ENCODE measurements at places on chromosomes 6 and 20.
A peak's percentile ranks its signal among the peaks of the same experiment; 100 is the strongest.

DNA sequence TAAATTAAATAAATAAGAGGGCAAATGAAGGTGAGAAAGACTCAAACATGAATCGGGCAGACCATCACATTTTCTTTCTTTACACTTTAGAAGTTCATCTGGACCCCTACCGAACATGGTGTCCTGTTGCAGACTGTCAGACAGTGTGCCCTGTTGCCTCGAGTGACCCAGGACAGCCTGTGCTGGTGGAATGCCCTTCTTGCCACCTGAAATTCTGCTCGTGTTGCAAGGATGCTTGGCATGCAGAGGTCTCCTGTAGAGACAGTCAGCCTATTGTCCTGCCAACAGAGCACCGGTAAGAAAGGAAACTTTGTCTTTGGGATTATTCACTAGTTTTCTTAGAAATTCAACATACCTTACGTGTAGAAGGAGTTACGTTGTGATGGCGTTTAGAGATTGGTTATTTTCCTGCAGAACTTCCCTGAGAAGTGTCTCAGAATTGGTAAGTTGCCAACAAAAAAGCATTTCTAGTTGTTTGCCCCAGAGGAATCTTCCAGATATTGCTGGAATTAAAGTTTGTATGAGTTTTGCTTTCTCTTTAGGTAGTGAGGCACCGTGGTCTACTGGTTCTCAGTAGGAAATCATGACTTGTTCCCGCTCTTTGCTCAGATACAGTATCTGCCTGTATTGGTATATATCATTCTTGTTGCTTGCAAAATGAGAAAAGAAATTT, 70.1 kb downstream of the RNF144B start:
- DNase-seq, result no peak

GRCh38 chr6:34745277-34746103, 11.8 kb upstream of the SNRPC start:
- no peak for DNase-seq

DNA sequence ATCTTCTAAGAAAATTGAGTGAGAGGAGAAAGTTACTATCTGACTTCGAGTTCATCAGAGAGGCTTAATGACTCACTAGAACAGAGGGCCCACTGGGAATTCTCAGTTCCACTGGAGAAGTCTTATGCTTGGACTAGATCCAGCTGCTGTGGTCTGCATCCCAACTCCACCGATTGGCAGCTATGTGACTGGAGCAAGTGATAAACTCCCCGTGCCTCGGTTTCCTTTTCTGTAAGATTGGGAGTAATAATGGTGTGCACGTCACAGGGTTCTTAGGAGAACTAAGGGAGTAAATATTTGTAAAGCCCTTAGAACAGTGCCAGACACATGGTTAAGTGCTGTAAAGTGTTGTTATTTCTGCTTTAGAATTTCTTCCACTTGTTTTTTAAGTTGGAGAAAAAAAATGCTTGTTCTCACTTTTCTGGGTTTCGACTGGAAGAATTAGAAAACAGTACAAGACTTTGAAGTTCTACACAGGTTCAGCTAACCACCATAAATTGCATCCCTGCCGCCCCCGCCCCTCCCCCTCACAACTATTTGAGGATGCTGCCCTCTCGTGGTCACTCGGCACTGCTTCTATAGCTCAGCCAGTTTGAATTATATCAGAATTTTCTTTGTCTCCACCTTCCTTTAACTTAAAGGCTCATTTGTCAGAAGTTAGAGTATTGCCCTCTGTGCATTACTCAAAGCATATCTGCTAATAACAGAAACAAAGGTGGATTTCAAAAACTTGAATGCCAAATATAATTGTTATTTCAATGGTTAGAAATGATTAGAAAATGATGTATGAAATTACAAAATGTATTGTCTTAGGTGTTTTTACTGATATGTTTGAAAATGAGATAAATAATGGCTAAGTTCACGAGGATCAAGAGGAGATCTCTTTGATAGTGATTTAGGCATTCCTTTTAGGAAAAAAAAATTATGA, 95.0 kb upstream of the IFNGR1 start:
- peak; percentile 89 for DNase-seq

DNA sequence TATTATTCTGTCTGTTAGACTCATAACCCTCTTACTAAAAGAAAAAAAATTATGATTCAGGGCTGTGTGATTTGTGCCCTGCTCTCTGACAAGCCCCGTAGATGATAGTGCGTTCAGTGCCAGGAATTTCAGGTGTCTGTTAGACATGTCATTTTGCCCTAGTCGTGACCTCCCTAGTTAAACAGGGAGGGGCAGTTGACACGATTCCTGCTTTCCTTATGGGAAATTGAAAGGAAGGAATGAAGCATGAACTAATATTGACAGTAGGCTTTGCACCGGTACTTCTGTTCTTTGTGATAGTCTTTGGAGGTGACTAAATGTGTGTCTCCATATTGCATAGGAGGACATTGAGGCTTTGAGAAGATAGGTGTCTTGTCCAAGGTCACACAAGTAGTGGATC, 26.3 kb downstream of the RPRD1B start:
- DNase-seq, result no peak

DNA sequence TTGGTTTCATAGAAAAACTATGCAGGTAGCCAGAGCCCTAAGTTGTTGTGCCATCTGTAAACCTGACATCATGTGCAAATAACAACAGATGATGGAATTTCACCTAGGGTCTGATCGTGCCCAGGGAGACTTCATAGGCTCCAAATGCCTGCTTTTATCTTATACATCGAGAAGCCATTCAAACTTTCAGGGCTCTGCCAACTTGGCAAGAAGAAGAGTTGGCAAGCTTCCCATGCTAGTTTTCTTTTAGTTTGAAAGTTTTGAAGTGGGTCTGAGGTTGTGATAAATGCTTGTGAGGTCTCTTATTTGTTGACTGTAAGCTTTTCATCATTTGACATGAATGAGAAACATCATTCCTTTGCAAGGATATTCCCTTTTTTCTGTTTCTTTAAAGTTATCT, 175.4 kb upstream of the FLRT3 start:
- DNase-seq, result peak; percentile 21

GRCh38 chr6:119483908-119484307, 134.3 kb upstream of the MAN1A1 start:
- peak; percentile 17 for DNase-seq

DNA sequence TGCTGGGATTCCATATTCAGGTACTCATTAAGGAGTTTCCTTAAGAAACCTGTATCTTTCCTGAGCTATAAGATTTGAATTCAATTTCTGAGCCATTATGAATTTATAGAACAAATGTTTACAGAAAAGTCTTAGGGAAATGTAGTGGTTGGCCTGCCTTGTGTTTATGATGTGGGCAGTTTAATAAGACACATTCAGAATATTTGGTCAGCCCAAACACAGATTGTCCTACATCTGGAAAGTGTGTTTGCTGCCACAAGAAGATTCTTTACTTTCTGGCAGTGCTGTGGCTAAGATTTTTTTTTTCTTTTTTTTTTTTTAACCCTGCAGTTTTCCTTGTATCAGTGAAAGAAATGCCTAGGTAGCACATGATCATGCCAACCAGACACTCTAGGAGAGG, 15.2 kb downstream of the TBX18 start:
- DNase-seq, result no peak

DNA sequence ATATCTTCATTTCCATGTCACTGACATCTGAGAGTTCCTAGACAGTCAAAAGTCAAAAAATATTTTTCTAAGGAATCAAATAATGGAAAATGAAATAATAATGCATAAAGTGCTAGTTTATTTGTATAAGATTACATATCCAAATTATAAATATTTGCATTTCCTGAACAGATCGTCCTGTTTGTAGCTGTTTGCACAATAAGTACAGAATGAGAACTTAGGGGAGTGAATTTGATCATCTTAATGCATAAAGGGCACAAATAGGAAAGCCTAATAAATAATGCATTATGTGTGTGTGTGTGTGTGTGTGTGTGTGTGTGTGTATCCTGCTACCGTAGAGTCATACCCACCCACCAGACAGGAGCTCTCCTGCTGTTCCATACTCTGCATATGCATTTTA, 521.0 kb upstream of the EPHA7 start:
- DNase-seq, result no peak

DNA sequence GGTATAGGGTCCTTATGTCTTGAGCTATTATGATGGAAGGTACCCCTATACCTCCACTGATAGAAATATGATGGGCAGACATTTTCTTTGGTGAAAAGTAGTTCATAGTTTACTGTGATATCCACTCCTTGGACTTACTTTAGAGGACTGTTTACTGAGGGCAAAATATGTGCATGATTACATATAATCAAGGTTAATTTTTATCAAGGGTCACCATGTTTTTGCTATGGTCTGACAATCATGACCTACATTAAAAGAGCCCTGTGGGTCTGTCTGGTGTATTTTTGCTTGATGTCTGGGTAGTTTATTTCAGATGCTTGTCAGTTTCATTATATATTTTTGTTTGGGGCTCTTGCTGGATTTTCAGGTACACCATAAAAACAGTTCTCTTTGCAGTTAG, 40.1 kb downstream of the CDKAL1 start:
- no peak for DNase-seq

- DNase-seq, result peak; percentile 47
Observed at GRCh38 chr20:12217382-12217781, 299.7 kb downstream of the BTBD3 start.

- DNase-seq, result no peak
Observed at GRCh38 chr6:37600312-37600916, 97.3 kb downstream of the MDGA1 start.

- DNase-seq, result no peak
Observed at GRCh38 chr20:62962221-62962879, 9.8 kb downstream of the SLC17A9 start.

GRCh38 chr6:138503881-138504680, 4.8 kb upstream of the NHSL1 start:
- no peak for DNase-seq

GRCh38 chr6:100266494-100267401, 198.0 kb downstream of the SIM1 start:
- DNase-seq, result peak; percentile 90

DNA sequence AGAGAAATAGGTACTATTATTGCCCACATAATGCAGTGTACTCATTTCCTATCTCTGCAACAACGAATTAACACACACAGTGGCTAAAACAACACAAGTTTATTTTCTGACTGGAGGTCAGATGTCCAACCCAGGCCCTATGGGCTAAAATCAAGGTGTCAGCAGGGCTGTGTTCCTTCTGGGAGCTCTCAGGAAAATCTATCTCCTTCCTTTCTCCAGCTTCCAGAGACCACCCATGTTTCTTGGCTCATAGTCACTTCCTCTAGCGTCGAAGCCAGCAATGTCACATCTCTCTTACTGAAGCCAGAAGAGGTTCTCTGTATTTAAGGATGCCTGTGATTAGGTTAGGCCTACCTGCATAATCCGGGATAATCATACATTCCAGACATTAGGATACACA, 60.9 kb upstream of the TOP1 start:
- no peak for DNase-seq

DNA sequence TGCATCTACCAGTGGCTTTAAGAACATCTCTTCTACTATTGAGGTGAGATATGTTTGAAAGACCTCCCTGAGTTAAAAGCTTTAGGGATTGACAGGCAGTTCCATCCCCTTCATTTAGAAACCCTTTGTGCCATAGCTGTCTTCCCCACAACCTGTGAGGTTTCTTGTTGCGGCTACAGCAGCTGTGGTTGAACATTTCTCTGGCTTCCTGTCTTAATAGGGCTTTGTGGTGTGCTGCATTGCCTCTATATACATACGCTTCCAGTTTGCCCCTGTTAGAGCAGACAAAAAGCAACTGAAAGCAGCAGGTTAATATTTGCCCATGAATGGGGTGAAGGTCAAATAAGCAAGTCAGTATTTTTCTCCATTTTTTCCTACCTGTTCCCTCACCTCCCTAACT, 210.2 kb downstream of the TMEM200A start:
- DNase-seq, result no peak

- no peak for DNase-seq
Observed at GRCh38 chr6:116409756-116410155, 39.0 kb downstream of the DSE start.

- DNase-seq, result no peak
Observed at GRCh38 chr20:49338061-49338460, 60.2 kb upstream of the ZNFX1 start.

- no peak for DNase-seq
Observed at GRCh38 chr20:2749343-2749950, 51.0 kb downstream of the CPXM1 start.

- no peak for DNase-seq
Observed at GRCh38 chr20:62267543-62267942, 29.2 kb downstream of the OSBPL2 start.

- peak; percentile 75 for DNase-seq
Observed at GRCh38 chr6:132161283-132161682, 210.1 kb upstream of the CCN2 start.

DNA sequence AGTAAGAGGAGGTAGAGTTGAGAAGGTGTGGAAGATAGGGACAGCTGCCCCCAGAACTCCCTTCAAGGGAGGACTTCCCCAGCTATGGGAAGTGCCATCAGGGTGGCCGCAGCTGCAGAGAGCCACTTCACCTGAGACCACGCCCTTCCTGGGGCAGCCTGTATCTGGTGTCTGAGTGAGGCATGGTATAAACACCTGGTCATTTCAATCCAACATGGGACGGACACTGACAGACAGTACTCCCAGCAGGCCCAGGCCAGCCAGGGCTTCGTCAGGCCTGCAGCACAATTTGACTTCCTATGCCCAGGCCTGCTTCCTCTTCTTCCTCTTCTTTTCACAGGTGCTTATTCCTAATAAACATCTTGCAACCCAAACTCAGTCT, 4.5 kb downstream of the SOX12 start:
- DNase-seq, result no peak

- DNase-seq, result peak; percentile 82
Observed at GRCh38 chr6:22886650-22887581, 317.6 kb downstream of the HDGFL1 start.

DNA sequence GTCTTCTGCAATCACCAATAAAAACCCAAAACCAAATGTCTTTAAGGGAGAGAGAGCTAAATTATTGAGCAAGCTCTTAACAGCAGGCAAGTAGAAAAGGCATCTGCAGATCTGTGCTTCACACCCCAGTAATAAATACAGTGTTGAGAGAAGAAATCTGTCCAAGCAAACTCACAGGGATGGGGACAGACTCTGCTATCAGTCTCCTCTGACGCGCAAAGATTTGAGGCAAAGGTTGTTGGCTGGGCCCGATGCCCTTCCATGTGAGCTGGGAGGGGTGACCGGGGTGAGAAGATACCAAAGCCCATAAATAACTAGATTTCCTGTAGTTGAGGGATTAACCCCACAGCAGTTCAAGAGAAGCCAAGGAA, 315.2 kb upstream of the SOX4 start:
- no peak for DNase-seq

- peak; percentile 51 for DNase-seq
Observed at GRCh38 chr6:105849746-105850145, 236.4 kb upstream of the PRDM1 start.

DNA sequence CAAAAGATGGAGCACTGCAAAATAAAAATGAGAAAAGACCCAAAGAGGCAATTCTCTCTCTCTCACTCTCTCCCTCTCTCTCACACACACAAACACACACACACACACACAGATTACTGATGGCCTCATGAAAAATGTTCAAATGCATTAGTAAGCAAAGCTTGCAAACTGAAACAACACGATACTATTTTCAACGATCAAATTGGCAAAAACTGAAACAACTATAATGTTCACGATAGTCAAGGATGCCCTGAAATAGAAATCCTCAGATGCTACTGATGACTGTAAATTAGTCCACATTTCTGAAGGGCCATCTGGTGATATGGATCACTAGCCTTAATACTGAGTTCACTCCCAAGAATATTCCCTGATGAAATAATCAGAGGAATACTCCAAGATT, 100.8 kb downstream of the TRERF1 start:
- no peak for DNase-seq

- peak; percentile 24 for DNase-seq
Observed at GRCh38 chr6:170441316-170441715, 111.8 kb downstream of the PSMB1 start.

- DNase-seq, result no peak
Observed at GRCh38 chr6:47701363-47701762, 3.0 kb downstream of the ADGRF4 start.

Measured in fibroblast of upper back skin (primary cell).